A549 treated with RU486 at 1 μM for 4 hours (cell line): ENCODE measurements at places on chromosomes 1 and 21. TPM values are rescaled to one million over a fixed set of nuclear protein-coding genes. Genes with fewer than 3 reads are reported as not detected.

The PEX11B gene
- 16.5 to 26.1 TPM (median 24.3 TPM) in 5 replicates for total RNA-seq

The DYRK3 gene
- 8.4 to 11.1 TPM (median 10.6 TPM) in 5 replicates for total RNA-seq

The FAM72B gene
- total RNA-seq = 6.0 to 9.0 TPM (median 6.9 TPM) in 5 replicates

The RIIAD1 gene
- not detected in 5 replicates for total RNA-seq

The C8B gene
- total RNA-seq = not detected in 5 replicates

The GFI1 gene
- 0.20 to 0.49 TPM (median 0.21 TPM) in 5 replicates for total RNA-seq

The TTC22 gene
- 0.08 TPM in 1 of 5 replicates, not detected in the others for total RNA-seq

The SERINC2 gene
- 18.0 to 31.8 TPM (median 29.7 TPM) in 5 replicates for total RNA-seq

The ZNF593OS gene
- 0.36 TPM in 1 of 5 replicates, not detected in the others for total RNA-seq

The HPDL gene
- total RNA-seq = 3.6 to 6.2 TPM (median 4.7 TPM) in 5 replicates

The KLHDC7A gene
- total RNA-seq = 1.1 to 1.6 TPM (median 1.3 TPM) in 5 replicates

The LCA5L gene
- total RNA-seq = 0.97 to 2.4 TPM (median 1.8 TPM) in 5 replicates

The SGIP1 gene
- not detected in 5 replicates for total RNA-seq

The KIF26B gene
- 0.03 to 0.16 TPM (median 0.05 TPM) in 5 replicates for total RNA-seq

The KCNJ9 gene
- not detected in 5 replicates for total RNA-seq

The EFNA1 gene
- total RNA-seq = 34.4 to 48.7 TPM (median 37.8 TPM) in 5 replicates

The TNNI3K gene
- not detected in 5 replicates for total RNA-seq

The SVBP gene
- 13.3 to 15.3 TPM (median 13.9 TPM) in 5 replicates for total RNA-seq

The RSPH1 gene
- total RNA-seq = 0.68 to 1.3 TPM (median 0.91 TPM) in 5 replicates

The SUSD4 gene
- total RNA-seq = 0.34 to 1.00 TPM (median 0.84 TPM) in 5 replicates

The DCDC2B gene
- not detected in 5 replicates for total RNA-seq

The CCDC18 gene
- 5.0 to 8.8 TPM (median 5.4 TPM) in 5 replicates for total RNA-seq

The RGS21 gene
- total RNA-seq = not detected in 5 replicates
